ENCODE measurements at places on chromosomes 6 and 20. TPM values are rescaled to one million over a fixed set of nuclear protein-coding genes. Genes with fewer than 3 reads are reported as not detected.

The ZMYND8 gene
- 107 TPM for total RNA-seq

The MOXD1 gene
- total RNA-seq = 1.3 TPM

GRCh38 chr6:31784098-31784925 lies 7.2 kb upstream of the VWA7 start:
- H3K36me3 ChIP-seq = peaks cover 22% of the 10 kb centered on the region
- no peaks in the 10 kb centered on the region for H3K27me3 ChIP-seq
- H3K4me1 ChIP-seq = no peaks in the 10 kb centered on the region

DNA sequence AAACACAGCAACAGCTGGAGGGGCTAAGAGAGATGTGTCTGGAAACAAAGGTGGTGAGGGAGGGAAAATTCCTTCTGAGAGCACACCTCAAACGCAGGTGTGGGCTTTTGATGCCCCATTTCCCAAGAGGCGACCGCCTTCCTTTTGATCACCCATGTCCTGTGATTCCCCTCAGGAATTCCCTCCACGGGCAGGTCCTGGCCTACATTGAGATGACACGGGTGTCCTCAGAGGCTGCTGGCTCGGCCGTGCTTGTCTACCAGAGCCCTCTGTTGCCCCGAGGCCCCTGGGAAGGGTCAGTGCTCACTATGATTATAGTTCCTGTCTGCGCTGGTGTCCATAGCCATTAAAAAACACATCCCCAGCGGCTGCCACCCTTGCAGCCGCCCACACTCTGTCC lies 242.6 kb downstream of the TFAP2C start:
- no peak overlapping the region for H3K27ac ChIP-seq
- no peak overlapping the region for H3K4me3 ChIP-seq
- DNase-seq = no peak
- no peaks in the 10 kb centered on the region for H3K36me3 ChIP-seq
- peaks cover 5% of the 10 kb centered on the region for H3K27me3 ChIP-seq

DNA sequence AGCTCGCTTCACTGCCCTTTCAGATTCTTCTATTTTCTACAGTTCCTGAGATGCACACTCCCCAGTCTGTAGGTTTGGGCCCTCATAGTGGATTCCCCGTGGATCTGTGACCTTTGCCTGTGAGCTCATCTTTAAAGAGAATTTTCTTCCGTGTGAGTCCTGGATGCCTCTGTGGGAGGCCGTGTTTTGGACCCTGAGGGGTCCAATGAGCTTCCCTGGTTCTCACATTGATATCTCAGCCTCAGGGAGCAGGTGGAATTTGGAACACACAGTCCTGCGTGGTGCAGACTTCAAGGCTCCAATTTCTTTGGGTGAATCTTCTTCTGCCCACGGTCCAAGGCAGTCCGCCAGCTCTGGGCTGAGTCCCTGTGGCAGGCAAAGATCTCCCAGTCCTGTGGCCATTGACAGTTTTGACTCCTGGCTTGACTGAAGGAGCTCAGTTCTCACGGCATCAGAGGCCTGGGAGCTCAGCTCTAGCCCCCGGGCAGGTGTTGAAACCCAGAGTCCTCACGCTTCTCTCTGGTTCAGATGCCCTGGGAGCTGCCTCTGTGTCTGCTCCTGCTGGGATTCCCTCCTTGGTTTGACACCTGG lies 61.0 kb downstream of the PSMG4 start:
- DNase-seq = no peak
- H3K36me3 ChIP-seq = no peaks in the 10 kb centered on the region
- no peaks in the 10 kb centered on the region for H3K4me1 ChIP-seq
- H3K27me3 ChIP-seq = no peaks in the 10 kb centered on the region
- H3K27ac ChIP-seq = no peak overlapping the region
- H3K4me3 ChIP-seq = no peak overlapping the region

The MOCS1 gene
- total RNA-seq = not detected

- H3K36me3 ChIP-seq = no peaks in the 10 kb centered on the region
- H3K4me1 ChIP-seq = no peaks in the 10 kb centered on the region
- no peak overlapping the region for H3K4me3 ChIP-seq
- no peak for DNase-seq
Observed at GRCh38 chr6:26006086-26006939, 43.7 kb downstream of the TRIM38 start.

GRCh38 chr6:44733126-44733525 lies 345.6 kb downstream of the CDC5L start:
- H3K36me3 ChIP-seq = no peaks in the 10 kb centered on the region
- H3K27me3 ChIP-seq = no peaks in the 10 kb centered on the region
- no peak overlapping the region for H3K4me3 ChIP-seq
- H3K27ac ChIP-seq = no peak overlapping the region
- DNase-seq = no peak

DNA sequence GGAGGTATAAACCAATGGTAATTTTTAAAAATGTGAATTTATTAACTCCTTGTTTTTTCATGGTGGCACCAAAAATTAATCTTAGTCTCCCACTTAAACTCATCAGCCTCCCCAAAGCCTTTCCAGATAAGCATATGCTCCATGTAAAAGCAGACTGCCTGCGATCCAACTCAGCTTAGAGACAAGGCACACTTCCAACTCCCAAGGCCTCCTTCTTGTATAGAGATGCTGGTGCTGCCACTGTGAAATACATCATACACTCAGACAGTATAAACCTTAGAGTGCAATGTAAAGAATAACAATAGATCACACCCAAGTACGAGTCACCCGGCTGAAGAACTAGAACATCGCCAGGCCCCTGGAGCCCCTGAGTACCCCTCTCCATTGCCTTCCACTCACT lies 2.0 kb downstream of the ANKRD6 start:
- no peaks in the 10 kb centered on the region for H3K36me3 ChIP-seq
- no peak overlapping the region for H3K4me3 ChIP-seq
- no peak overlapping the region for H3K27ac ChIP-seq
- no peaks in the 10 kb centered on the region for H3K4me1 ChIP-seq
- no peak for DNase-seq
- no peaks in the 10 kb centered on the region for H3K27me3 ChIP-seq

The FAM217A gene
- total RNA-seq = not detected

GRCh38 chr6:18269253-18269652 lies 4.9 kb upstream of the DEK start:
- no peak for DNase-seq
- H3K36me3 ChIP-seq = no peaks in the 10 kb centered on the region
- no peaks in the 10 kb centered on the region for H3K27me3 ChIP-seq
- 0 out of 2 replicates have a peak, but pooled peaks cover 6% of the 10 kb centered on the region for H3K4me1 ChIP-seq
- H3K27ac ChIP-seq = no peak overlapping the region
- H3K4me3 ChIP-seq = no peak overlapping the region

The NINL gene
- total RNA-seq = 19.6 TPM

DNA sequence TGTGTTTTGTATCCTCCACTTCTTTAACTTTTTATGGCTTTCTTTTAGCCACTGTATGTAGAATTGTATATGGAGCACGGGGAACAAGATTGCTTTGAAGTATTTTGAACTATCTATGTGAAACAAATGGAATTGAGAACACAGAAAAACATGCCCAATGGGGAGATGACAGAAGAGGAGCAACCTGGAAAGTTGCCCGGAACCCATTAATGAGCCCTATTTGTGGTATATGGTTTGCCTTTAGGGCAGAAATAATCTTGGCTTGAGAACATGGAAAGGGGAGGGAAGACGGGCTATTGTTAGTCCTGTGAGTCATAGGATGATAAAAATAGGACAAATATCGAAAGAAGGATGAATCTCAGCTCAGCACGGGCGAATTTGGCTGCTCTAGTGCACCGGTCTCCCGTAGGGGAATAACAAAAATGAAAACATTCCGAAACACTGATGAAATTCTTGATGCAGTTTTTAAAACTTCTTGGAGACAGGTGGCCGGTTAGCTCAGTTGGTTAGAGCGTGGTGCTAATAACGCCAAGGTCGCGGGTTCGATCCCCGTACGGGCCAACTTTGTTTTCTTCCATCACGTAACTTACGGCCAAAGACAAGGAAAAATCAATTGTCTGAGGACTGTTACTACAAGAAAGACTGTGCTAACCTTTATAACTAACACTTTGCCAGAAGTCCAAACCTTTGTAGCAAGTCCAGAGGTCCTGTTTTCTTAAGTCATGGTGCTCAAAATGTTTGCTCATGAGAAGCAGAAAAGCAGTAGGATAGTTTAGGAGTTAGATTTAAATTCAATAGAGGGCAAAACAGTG lies 15.7 kb downstream of the HMGN4 start:
- no peaks in the 10 kb centered on the region for H3K27me3 ChIP-seq
- DNase-seq = peak; percentile 85
- H3K4me1 ChIP-seq = peaks cover 31% of the 10 kb centered on the region
- H3K27ac ChIP-seq = peak overlapping the region; percentile 60

DNA sequence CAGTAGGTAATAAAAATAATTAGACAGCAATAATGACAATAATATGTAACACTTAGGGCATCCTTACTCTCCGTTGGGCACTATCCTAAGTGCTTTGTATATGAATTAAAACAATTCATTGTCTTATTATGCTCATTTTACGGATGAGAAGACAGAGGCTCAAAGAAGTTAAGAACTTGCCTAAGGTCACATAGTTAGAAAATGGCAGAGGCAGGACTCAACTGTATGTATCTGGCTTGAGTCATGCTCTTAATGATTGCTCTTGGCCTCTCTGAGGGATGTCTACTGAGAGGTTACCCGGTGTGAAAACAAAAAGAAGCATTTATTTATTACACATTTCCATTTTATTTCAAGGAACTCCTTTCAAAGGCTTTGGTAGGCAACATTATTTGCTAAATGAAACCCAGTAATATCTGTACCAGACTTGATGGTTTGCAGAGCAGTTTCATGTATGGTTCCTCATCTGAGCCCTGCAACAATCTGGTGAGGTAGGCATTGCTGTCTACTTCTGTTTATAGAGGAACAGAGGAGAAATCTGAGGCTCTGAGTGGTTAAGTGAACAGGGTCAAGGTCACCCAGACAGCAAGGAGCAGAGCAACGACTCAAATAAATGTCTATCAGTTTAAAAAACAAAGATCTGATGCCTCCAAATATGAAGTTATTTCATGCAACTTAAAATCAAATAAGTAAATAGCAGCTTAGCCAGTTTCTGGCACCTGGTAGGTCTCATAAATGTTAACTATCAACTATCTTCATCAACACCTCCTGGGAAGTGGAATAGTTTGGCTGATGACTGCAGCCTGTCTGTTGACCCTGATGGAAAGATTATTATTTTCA lies 4.2 kb upstream of the PARD6B start:
- no peaks in the 10 kb centered on the region for H3K27me3 ChIP-seq
- H3K27ac ChIP-seq = peak overlapping the region; percentile 91
- H3K4me1 ChIP-seq = peaks cover 65% of the 10 kb centered on the region
- H3K36me3 ChIP-seq = peaks cover 1% of the 10 kb centered on the region
- no peak overlapping the region for H3K4me3 ChIP-seq

The OSTM1 gene
- 13.7 TPM for total RNA-seq

- DNase-seq = no peak
- no peaks in the 10 kb centered on the region for H3K27me3 ChIP-seq
- H3K4me1 ChIP-seq = peaks cover 15% of the 10 kb centered on the region
- H3K4me3 ChIP-seq = no peak overlapping the region
- H3K36me3 ChIP-seq = no peaks in the 10 kb centered on the region
- no peak overlapping the region for H3K27ac ChIP-seq
Observed at GRCh38 chr20:45861221-45862075, 4.0 kb downstream of the ZSWIM3 start.

GRCh38 chr6:116714761-116715160 lies 33.8 kb downstream of the KPNA5 start:
- H3K4me3 ChIP-seq = no peak overlapping the region
- H3K27ac ChIP-seq = no peak overlapping the region
- no peaks in the 10 kb centered on the region for H3K4me1 ChIP-seq
- H3K27me3 ChIP-seq = no peaks in the 10 kb centered on the region
- DNase-seq = no peak

The SRSF12 gene
- not detected for total RNA-seq

DNA sequence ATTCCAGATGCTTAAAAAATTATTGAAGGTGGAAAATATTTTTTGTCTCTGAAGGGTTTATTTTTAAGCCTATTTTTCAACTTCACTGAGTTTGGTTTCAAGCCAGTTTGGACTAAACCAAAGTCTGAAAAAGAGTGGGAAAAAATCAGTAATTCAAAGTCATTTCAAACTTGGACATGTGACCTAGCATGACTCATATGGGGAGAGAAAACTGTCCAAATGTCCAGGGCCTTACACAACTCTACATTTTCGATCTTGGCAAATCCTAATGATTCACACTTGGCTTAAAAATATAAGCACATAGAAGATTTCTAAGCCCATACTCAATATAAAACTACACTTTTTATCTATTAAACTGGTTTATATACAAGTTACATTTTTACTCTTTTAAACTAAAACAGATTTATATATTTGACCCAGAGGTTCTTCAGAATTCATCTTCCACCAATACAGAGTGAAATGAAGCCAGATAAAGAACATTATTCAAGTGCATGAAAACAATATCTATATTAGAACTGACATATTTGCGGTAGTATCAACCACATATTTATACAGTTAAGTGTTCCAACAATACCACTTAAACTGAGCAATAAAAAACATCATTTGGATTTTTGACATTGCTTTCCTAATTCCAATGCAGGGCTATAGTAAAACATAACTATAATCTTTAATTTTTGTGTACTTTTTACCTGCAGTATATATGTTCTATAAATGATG lies 110.3 kb upstream of the TCF21 start:
- H3K27me3 ChIP-seq = no peaks in the 10 kb centered on the region
- DNase-seq = no peak
- no peak overlapping the region for H3K4me3 ChIP-seq
- H3K4me1 ChIP-seq = no peaks in the 10 kb centered on the region
- no peaks in the 10 kb centered on the region for H3K36me3 ChIP-seq
- no peak overlapping the region for H3K27ac ChIP-seq

- no peak overlapping the region for H3K27ac ChIP-seq
- no peak overlapping the region for H3K4me3 ChIP-seq
- DNase-seq = peak; percentile 52
- peaks cover 20% of the 10 kb centered on the region for H3K4me1 ChIP-seq
Observed at GRCh38 chr20:40493071-40493470, 196.0 kb downstream of the MAFB start.

GRCh38 chr20:46400828-46401477 lies 5.5 kb downstream of the ELMO2 start:
- H3K4me3 ChIP-seq = no peak overlapping the region
- no peak overlapping the region for H3K27ac ChIP-seq
- no peaks in the 10 kb centered on the region for H3K27me3 ChIP-seq
- DNase-seq = no peak
- no peaks in the 10 kb centered on the region for H3K36me3 ChIP-seq

The BANF2 gene
- not detected for total RNA-seq

The SMPD2 gene
- total RNA-seq = 8.2 TPM

The DOK5 gene
- not detected for total RNA-seq

DNA sequence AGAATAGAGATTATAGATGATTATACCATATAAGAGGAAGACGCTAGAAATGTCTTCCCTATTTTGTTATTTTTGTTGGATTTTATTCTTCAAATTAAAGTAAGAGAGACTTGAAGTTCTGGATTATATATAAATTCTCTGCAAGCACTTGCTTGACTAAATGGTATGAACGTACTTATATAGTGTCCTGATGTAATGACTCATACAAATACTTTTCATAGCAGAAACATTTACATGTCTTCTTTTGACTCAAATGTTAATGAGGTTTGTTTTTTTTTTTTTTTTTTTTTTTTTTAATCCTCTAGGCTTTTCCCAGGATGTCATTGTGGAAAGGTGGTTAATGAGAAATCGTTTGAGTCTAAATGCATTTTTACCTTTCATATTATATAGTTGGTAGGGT lies 55.0 kb downstream of the PDE7B start:
- no peaks in the 10 kb centered on the region for H3K36me3 ChIP-seq
- no peak for DNase-seq
- no peaks in the 10 kb centered on the region for H3K27me3 ChIP-seq
- H3K27ac ChIP-seq = no peak overlapping the region

The REM1 gene
- total RNA-seq = not detected

The OPRL1 gene
- 2.7 TPM for total RNA-seq

Measured in PC-9 (cell line).